ENCODE measurements at places on chromosomes 3 and 15.
A peak's percentile ranks its signal among the peaks of the same experiment; 100 is the strongest.

- peak; percentile 91 for DNase-seq
Observed at GRCh38 chr3:139534455-139534812, 5.1 kb downstream of the RBP1 start.

DNA sequence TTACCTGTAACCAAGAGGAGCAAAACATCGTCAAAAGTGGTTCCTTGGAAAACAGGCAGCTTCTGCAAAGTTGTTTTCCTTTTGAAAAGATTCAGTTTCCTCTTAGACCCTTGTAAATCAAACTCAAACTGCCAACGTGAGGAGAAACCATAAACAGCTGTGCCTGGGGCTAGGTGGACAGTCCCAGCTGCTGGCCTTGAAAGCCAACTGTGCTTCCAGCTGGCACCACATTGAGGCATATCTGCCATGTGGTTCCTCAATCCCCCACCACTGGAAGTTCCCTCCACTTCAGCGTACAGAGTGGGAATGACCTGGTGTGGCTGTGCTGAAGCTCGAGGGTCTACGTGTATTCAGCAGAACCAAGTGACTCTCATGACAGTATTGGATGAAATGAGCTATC lies 40.9 kb downstream of the HRH1 start:
- no peak for DNase-seq

- DNase-seq, result no peak
Observed at GRCh38 chr3:51395493-51396213, 4.6 kb downstream of the RBM15B start.

- DNase-seq, result no peak
Observed at GRCh38 chr3:13023235-13023970, 49.8 kb downstream of the IQSEC1 start.

DNA sequence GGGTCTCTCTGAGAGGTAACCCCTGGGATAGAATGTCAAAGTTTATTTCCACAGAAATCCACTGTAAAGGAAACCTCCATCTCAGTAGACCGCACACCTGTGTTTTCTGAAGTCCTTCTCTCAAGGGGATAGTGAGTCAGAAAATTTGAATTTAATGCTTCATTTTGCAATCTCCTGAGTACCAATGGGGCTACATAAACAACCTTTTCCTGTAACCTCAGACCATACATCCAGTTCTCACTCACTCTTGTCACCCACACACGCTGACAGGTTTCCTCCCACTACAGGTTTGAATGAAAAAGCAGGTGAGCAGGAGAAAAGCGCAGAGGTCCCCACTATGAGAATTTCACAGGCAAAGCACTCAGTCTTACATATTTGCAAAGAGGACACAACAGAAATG lies 165.3 kb upstream of the MCTP2 start:
- DNase-seq, result no peak

- no peak for DNase-seq
Observed at GRCh38 chr3:24135280-24135679, 190.2 kb downstream of the NR1D2 start.

DNA sequence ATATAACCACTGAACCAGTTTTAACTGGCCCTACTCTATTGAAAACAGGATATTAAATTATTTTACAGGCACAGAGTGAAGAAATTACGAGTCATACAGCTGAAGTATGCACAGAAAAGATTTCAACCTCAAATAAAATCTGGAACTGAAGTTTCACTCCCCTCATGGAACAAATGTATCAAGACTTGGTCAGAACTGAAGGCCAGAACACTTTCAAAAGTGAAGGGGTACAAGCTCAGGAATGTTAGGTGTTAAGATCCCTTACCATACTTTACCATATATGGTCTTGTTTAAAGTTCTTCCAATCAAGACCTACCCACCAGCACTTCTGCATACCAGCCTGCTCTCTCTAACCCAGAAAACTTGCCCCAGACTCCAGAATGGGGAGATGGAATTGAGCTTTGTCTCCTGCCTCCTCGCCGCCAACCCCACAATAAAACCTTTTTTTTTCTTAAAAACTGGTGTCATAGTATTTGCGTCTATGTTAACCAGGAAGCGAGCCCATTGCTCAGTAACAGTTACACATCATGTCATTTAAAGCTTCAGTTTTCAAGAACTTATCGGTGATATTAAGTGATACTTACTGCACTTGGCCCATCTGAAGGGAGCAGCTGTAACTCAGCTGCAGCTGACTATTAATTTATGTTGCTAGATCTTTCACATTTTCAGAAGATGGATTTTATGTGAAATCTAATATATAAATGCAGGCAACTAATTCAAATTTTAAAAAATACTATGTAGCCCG lies 59.9 kb downstream of the OXSM start:
- no peak for DNase-seq

DNA sequence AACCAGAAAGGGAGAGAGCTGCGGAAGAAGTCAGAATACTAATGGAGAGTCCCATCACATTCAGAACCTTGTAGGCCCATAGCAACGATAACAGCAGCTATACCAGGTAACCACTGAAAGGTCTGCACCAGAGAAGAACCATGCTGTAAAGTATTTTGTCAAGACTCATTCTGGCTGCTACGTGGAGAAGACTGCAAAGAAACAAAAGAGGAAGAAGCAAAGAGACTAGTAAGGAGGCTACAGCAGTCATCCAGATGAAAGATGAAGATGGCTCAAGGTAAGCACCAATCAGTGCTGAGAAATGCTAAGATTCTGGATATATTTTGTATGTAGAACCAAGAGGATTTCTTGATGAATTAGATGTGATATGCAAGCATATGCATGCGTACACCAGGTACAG lies 39.6 kb downstream of the ACAP2 start:
- no peak for DNase-seq

- DNase-seq, result peak; percentile 21
Observed at GRCh38 chr15:74489518-74490338, 28.8 kb upstream of the UBL7 start.

DNA sequence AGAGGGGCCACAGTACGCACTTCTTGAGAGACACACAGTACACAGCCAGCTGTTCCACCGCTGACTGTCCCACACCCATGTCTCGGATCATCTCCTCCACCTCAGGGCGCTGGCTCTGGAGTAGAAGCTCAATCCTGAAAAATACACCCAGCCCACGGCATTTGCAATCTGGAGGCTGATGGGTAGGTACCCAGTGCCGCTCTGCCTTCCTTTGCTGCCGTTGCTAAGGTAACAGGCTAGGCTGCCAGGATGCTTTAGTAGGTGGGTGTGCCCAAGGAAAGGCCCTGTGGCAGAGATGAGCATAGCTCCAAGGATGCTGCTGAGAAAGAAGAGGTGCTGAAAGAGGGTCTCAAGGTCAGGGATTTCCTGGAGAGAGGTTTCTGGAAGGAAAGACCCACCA lies 14.6 kb downstream of the TRAIP start:
- DNase-seq, result no peak

DNA sequence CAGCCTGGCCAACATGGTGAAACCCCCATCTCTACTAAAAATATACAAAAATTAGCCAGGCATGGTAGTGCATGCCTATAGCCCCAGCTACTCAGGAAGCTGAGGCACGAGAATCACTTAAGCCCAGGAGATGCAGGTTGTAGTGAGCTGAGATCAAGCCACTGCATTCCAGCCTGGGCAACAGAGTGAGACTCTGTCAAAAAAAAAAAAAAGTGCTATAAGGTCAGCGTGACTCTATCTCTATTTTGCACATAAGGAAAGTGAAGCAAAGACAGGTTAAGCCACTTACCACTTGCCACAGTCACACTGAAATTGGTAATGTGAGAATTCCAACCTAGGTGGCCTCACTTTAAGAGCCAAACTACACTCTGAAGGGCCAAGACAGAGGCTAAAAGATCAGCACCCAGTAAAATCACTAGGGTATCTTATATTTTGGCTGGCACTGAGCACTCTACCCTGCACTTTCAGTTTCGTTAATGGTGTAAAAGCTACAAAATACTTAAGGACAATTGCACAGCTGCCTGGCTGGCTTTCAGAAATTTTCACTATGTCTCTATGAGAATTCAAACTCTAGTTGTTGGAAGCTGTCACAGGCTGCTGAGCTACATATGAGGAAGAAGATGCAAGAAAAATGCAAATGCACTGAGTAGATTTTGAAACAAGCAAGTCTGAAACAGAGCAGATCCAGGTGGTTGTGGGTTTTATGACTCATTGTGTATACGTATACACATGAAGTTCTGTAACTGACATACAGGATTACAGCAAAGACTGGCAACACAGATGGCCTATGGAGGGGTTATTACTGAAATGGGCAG lies 32.7 kb downstream of the TRANK1 start:
- peak; percentile 53 for DNase-seq

- no peak for DNase-seq
Observed at GRCh38 chr3:138938877-138939560, 7.9 kb downstream of the FOXL2 start.

DNA sequence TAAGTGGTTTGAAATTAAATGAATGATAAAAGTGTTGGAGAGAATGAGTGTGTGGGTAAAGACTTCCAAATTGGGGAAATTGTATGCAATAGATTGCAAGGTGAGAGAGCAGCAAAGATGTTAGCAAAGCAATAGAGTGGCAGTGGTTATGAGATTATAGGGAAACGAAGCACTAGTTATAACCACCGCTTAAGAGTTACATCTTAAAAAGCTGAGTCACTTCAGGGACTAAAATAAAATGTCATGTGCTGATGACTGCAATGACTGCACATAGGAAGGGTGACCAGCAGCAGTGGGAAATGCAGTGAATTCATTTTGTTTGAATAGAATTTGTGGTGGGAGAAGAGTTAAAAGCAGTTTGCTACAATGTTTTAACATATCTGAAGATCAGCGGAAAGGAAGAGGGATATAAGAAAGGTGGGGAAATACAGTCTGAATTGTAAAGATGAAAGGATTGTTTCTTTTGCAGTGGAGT lies 127.3 kb downstream of the RAP2B start:
- DNase-seq, result peak; percentile 51

GRCh38 chr15:26720546-26720945 lies 52.3 kb downstream of the GABRB3 start:
- DNase-seq, result no peak

- no peak for DNase-seq
Observed at GRCh38 chr15:99312228-99312627, 60.9 kb downstream of the LRRC28 start.

DNA sequence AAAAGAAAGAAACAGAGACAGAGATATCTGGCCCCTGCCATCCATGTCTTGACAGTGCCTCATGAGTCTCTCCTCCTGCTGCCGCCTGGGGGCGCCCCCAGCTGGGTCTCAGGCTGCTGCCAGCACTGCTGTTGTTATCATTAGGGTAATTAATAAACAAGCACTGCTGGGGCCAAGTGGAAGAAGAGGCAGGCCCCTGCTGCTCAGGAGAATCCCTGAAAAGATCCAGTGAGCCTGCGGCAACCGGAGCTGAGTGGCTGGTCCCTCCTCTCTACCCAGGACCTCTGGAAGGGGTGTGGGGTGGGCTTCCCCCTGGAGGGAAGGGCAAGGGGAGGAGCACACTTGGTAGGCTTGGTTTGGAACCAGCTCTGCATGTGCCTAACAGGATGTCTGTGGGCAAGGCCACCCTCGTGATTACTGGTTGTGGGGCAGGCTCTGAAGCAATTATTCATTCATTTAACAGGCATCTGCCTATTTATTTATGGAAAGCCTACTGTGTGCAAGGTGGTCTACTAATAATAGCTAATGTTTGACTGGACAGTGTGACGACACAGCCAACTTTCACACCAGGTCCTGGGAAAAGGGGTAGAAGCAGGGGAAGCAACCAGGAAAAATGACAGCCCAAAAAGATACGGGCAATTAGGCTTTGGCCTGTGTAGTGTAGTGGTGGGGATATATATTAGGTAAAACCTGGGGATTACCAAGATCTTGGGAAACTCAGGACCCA lies 1.2 kb upstream of the TYRO3 start:
- DNase-seq, result peak; percentile 47

- no peak for DNase-seq
Observed at GRCh38 chr15:54321426-54321825, 343.2 kb downstream of the UNC13C start.

- DNase-seq, result no peak
Observed at GRCh38 chr15:66132251-66132816, 121.2 kb downstream of the MEGF11 start.

GRCh38 chr15:64522226-64522823 lies 61.9 kb downstream of the ZNF609 start:
- DNase-seq, result no peak

DNA sequence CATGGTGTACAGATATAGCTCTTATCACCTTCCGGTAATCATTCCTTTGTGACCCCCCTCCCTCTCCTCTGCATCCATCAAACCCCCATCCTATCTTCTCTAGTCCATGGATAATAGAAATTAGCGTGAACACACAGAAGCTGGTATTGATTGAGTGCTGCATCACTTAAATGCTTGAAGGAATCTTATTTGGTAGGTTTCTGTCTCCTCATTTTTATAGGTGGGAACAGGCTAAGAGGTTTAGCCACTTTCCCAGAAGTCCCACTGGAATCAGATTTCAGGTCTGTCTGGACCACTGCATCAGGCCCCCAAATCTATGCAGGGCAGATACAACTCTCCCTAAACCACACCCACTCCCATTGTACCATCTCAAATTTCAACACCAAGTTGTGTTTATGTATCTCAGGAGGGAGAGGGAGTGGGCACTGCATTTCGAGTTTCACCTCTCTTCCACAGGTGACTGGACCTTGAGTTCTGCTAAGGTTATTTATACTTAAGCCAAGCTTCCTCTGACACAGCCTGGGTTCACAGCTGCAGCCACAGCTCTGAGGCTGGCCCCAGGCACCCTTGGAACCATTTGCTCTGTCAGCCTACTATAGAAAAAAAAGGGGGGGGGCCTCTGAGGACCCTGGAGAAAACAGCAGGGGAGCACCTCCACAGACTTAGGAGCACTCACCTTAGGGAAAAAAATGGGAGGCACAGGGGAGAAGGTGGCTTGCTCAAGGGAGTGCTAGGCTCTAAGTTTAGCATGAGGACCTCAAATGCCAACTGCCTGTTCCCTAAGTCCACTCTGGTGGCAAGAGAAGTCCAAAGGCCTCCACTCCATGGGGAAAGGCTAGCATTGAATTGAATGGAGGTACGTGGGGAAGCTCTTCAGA lies 2.1 kb upstream of the NMB start:
- no peak for DNase-seq

DNA sequence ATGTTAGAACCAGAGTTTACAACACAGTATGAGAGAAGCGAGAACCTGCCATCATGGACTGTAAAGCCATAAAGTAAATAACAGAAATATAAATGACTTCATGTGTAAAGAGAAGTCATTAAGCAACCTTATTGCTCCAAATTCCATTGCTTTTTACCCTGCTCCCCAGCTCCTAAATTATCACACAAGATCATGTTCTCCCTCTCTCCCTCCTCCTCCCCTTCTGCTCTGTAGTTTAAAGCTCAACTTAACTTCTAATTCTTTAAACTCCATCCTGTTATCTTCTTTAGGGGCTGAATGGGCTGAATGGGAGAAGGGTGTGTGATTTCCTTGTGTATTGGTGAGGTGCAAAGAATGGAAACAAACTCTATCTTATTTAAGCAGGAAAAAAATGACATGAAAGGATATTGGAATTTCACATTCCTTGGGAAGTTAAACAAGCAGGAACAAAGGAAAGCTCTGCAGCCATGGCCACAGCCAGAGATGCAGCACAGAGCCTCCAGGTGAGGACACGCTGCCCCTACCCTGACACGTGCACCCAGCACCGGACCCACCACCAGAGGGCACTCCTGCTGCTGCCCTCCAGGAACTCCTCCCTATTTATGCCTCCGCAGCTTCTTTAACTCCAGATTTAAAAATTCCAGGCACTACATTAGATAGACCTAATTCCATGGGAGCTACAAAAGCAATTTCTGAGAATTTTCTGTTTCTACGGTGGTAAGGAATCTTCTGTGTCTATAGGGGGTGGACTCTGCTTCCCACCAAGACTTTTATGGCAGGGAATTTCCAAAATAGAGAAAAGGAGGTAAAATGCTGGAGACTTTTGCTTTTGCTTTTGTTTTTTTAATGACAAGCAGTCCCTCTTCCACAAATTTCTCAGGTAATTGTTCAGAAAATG lies 76.9 kb upstream of the ABI3BP start:
- peak; percentile 29 for DNase-seq

GRCh38 chr3:177238686-177239216 lies 41.5 kb upstream of the TBL1XR1 start:
- DNase-seq, result no peak

All from brain microvascular endothelial cell (primary cell).